Right ventricle myocardium superior (tissue), 1 donor: ENCODE measurements at places on chromosomes 7 and 10. TPM values are rescaled to one million over a fixed set of nuclear protein-coding genes. Genes with fewer than 3 reads are reported as not detected.
A peak's percentile ranks its signal among the peaks of the same experiment; 100 is the strongest.

- no peak for DNase-seq
Observed at GRCh38 chr10:62894156-62894555, 78.0 kb upstream of the EGR2 start.

DNA sequence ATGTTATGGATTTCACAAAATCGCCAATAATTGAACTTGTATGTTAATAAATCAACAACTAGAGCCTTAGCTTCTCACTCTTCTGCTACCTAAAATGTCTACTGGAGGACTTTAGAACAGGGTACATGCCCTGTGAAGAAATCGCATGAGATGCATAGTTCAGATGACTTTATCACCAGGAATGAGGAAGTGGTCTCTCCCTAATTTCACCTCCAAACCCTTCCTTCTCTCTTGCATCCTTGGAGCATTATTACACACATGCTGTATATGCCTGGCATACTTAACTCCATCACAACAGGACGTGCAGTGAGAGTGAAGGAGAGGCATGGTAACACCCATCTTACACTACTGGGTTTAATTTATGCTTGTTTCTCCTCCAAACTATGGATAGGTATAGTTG is 27.8 kb downstream of the RHEB start:
- no peak for DNase-seq

- DNase-seq: no peak
Observed at GRCh38 chr7:143250822-143251221, 12.4 kb upstream of the GSTK1 start.

GRCh38 chr10:125186431-125187170 is 26.2 kb upstream of the CTBP2 start:
- no peak for DNase-seq

GRCh38 chr7:4683043-4683883 is 1.2 kb downstream of the FOXK1 start:
- peak; percentile 51 for DNase-seq

DNA sequence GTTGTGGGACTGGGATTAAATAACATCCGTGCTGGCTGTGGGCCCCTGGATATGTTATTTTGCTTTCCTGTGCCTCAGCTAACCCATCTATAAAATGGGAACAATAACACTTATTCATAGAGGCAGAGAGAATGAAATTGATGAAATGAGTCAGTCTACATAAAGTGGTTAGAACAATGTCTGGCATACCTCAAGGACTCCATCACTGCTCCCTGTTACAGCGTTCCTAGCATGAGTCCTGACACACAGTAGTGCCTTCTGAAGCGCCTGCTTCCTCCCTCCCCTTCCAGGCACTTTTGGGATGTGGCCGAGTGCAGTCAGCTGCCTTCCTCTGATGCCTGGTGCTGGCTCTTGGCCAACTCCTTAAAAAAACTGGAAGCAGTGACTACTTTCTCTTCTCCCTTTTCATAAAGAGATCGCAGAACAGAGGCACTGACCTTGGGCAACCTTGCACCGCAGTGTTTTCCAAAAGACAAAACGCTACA is 108.4 kb upstream of the ZMIZ1 start:
- DNase-seq: peak; percentile 68

GRCh38 chr7:39304178-39304577 is 262.0 kb upstream of the YAE1 start:
- DNase-seq: no peak

The AEBP1 gene
- 12.4 TPM for total RNA-seq

GRCh38 chr10:124289851-124290795 is 128.6 kb downstream of the OAT start:
- peak; percentile 55 for DNase-seq

DNA sequence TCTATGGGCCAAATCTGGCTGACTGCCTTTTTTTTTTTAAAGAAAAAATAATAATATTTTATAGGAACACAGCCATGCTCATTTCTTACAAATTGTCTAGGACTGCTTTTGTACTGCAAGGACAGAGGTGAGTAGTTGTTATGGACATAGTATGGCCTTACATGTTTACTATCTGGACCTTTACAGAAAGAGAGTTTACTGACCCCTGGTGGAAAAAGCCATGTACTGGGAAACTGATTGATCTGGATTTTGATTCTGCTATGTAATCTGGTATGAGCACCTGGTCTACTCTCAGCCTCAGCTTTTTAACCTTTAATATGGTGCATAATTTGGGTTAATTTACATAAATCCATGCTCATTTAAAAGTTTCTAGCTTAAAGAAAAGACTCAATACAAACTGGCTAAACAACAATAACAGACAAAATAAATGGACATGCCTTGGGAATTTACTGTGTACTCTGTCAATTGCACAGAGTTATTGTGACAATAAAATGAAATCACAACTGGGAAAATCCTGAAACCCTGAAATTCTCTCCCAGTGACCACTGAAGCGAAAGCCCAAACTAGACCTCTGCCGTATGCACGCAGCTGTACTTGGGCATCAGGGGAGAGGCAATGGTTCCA is 260.7 kb downstream of the BMPER start:
- no peak for DNase-seq

The AGR2 gene
- not detected for total RNA-seq

- DNase-seq: no peak
Observed at GRCh38 chr7:1020849-1021251, 23.5 kb upstream of the GPR146 start.

The GBX1 gene
- 2.7 TPM for total RNA-seq

DNA sequence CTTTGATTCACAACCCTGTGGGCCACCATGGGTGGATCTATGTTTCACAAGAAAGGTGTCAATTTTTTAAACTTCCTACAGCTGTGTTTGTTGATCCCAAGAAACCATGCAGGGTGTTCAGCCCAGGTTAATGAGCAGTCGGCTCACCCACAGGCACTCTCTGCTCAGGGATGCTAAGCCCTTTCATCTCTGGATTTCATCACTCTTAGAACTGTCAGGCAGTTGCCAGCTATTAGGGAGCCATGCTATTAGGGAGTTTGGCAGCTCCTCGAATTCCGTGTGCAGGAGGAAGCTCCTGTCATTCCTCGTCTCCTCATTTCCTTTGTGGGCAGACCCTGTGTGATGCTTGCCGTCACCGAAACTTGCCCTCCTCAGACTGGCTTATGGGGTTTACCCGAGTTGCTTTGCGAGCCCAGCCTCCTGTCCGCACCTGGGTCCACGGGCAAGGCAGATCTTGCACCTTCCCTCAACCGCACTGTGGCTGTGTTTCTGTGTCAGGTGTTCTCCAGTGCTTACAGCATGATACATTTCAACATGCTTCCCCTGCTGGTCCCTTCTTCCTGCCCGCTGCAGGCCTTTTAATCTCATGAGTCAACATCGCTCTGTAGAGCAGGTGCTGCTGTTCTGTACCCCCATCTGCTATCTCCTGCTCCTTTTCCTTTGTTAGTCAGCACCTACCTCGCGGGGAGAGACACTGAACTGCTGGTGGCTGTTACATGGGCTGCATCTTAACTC is 509.8 kb downstream of the SUGCT start:
- no peak for DNase-seq

GRCh38 chr10:12768156-12769100 is 233.1 kb downstream of the CCDC3 start:
- no peak for DNase-seq

GRCh38 chr10:24930427-24930826 is 22.0 kb downstream of the PRTFDC1 start:
- no peak for DNase-seq

DNA sequence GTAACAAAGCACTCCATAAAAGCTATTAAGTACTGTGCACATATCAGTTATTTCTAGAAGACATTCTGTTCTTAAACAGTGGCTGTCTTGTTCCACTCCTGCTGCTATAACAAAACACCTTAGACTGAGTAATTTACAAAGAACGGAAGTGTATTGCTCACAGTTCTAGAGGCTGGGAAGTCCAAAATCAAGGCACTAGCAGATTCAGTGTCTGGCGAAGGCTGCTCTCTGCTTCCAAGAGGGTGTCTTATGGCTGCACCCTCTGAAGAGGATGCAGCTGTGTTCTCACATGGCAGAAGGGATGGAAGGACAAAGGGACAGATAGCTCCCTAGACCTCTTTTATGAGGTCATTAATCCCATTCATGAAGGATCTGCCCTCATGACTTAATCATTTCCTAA is 424.2 kb upstream of the ZMIZ1 start:
- DNase-seq: no peak

The PTPRZ1 gene
- total RNA-seq: 0.65 TPM

The PIP gene
- not detected for total RNA-seq

DNA sequence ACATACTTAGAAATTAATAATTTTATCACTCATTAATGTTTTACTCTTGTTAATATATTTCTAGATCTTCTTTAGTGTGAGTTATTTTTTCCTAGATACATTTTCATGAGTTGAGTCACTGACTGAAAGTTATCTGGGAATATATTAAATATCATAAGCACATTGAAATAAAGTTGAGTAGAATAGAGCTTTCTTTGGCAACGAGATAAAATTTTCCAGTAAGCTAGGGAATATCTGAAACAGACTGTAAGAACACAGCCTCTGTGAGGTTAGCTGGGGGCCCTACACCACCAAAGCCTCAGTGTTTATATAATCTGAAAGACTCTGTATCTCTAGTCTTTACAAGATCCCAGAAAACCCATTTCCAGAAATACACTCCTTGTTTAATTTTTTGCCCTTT is 347.8 kb upstream of the PLXDC2 start:
- DNase-seq: no peak

- DNase-seq: no peak
Observed at GRCh38 chr7:66558201-66558641, 70.5 kb upstream of the KCTD7 start.

GRCh38 chr7:30634193-30634626 is 39.5 kb downstream of the GARS1 start:
- no peak for DNase-seq

DNA sequence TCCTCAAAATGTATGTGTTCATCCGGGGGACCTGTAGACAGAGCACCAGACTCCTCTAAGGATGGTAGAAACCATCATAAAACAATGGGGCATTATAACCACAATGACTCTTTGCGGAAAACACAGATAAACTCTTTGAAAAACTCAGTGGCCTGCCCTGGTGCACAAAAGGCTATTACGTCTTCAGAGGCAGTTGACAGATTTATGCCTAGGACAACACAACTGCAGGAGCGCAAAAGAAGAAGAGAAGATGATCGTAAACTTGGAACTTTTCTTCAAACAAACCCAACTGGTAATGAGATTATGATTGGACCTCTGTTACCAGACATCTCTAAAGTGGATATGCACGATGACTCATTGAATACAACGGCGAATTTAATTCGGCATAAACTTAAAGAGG is 6.0 kb downstream of the RBM48 start:
- DNase-seq: no peak

GRCh38 chr10:22606164-22606614 is 108.2 kb downstream of the PIP4K2A start:
- no peak for DNase-seq

GRCh38 chr10:14858338-14858960 is 20.2 kb upstream of the SUV39H2 start:
- DNase-seq: no peak

DNA sequence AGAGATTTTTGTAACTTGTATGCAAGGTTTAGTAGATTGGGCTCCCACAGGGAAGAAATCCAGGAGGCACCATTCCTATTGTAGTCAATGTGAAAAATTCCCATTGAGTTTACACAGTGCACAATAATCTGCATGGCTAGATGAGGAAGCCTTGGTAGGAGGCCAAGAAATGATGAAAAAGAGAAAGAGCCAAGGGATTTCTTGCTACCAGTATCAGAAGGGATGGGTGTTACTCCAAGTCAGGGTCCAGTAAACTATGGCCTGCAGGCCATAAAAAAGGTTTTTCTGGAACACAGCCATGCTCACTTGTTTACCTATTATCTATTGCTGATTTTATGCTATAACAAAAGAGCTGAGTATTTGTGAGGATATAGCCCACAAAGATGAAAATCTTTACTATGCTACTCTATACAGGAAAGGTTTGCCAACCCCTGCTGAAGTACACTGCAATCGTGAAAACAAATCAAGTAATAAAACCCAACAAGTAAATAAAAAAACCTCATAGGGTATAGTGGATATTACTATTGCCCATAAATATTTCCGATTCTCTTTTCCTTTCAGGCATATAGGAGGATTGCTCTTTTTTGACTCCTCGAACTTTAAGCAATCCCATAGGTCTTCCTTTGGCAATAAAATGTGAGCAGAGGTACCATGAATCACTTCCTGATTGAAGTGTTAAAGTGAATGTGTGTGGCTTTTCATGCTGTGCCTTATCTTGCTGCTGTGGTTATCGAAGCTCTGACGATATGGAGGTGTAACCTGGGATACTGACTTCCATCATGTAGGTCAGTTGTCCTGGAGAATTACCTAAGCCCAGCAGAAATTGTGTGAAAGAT is 256.3 kb upstream of the MAGI2 start:
- DNase-seq: no peak

DNA sequence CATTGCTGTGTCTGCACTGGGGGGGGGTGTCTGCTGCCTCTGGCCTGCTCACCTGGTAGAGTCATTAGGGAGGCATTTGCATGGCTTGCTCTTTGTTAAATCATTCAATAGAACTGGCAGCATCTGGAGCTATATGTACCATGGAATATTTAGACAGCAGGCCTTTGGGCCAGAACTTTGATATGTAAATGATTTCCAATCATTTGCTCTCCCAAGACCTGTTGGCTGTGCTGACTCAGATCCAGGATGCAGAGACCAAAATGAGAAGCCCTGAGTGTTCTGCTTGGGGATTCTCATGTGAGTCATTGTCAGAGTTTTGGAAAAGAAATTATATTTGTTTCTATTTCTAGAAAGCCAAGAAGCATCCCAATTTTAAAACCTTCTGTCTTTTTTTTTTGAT is 257.6 kb upstream of the IGFBP3 start:
- DNase-seq: no peak

The GIMAP2 gene
- total RNA-seq: 4.7 TPM

DNA sequence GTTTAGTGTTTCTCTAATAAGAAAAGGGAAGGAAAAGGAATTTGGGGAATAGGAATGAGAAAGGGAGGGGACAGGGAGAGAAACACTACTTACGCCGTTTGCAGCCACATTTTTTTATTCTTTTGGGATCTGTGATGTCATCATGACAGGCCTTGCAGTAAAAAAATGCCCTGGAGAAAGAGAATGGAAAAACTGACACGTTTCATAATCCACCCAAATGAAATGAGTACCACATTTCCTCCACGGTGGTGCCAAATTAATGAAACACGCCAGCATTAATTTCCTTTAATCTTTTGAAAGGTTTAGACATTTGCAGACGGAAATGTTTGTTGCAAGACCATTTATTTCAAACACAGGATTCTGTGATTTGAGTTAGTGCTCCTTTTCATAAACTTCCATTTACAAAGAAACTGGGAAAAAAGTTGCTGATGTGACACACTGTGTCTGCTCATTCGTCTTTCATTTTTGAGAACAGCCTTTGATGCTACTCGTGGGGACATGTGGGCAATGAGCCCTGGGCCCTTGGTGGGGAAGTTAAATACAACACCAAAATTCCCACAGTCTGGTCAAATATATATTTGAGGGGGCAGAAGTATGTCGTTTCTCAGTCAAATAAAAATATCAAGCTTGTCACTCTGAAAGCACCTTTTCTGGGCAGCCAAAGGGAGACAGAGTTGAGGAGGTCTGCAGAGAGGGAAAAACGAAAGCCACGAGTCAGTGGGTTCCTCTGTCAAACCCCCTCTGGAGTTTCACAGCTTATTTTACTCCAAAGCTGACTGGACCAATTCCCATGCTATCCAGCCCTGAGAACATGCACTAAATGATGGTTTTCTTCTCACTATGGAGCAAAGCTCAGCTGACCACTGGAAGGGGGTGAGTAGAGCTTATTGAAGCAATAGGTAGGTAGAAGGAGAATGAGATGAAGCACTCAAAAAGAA is 625.5 kb downstream of the KCNMA1 start:
- no peak for DNase-seq

GRCh38 chr10:1241322-1241890 is 185.2 kb downstream of the WDR37 start:
- no peak for DNase-seq
